ENCODE measurements at places on chromosomes 7 and 10.

- no peak for DNase-seq
These were observed 119.8 kb upstream of the NPVF start for GRCh38 chr7:25348104-25348503.

DNA sequence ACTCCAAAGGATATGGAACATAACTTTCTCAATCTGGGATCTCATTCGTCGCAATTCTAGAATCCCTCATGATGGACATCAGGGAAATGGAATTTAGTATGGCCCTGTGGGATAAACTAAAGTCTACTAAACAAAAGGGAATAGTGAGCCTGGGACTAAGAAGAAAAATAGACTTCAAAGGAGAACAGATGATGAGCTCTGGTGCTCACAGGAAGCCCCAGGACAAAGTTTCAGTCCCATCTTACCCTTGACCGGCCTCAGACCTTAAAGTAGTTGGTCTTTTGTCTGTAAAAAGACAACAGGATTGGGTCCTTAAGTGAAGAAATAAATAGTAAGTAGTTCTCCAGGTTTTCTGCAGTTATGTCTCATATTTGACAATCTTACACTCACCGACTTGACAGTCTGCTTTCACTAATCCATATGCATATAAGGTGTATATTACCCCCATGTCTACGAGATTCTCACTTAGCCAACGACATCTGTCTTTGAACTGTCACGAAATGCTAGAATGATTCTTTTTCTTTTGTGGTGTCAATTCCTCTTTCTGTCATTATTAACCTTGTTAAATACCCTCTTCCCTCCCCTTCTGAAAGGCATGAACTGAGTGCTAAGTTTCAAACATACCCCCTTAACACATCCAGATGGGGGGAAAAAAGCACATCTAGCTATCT, 10.9 kb upstream of the IKZF1 start:
- DNase-seq: no peak

GRCh38 chr10:121698902-121699301, 100.7 kb upstream of the FGFR2 start:
- no peak for DNase-seq

DNA sequence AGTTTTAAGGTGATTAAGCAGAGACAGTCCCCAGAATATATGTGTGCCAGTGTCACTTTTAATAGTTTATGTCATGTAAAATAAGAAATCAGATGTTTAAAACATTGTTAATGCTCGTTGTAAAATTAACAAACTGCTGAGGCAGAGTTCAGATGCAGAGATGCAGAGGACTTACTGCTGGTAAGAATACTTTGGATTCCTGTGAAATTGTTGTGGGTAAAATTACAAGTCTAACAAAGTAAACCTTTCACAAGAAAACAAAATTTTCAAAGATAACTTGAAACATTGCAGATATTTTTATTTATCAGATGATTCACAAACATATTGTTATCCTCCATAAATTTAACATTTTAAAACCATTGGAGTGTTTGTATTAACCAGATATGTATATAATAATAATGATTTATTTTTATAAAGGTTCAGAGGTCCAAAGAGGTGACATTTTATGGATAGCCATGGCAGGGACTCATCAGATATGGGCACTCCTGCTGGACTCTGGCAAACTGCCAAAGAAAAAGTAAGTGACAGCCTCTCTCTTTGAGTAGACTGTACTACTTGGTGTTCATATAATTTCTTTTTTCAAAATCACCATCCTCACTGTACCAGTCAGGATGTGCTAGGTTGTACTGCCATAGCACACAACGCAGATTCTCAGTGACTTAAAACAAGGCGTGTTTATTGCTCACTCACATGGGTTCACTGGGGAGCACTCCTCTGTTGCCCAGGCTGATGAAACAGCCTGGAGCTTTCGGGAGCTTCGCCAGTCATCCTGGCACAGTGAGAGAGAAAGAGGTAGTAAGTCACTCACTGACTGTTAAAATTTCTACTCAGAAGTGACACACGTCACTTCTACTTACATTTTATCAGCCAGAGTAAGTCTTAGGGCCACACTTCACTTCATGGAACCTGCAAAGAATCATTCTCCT, 43.5 kb downstream of the NHLRC2 start:
- no peak for DNase-seq

DNA sequence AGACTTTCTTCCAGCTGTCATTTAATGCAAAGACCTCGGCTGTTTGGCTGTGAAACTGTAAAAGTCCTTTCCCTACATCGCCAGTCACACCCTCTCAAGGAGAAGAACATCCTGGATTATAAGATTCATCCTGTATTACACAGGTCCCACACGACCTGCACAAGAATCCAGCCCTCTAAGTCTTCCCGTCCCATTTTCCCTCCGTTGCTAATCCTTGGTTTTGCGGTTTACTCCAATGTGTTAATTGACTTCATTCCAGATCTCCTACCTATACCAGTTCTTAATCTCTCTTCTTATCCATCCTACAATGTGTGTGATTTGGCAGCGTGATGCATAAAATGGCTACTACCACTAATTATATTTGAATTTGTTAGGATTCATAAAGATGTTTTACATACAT, 110.4 kb downstream of the COL28A1 start:
- DNase-seq: no peak

- peak; percentile 16 for DNase-seq
These were observed 1.7 kb downstream of the ZEB1 start for GRCh38 chr10:31320550-31321211.

GRCh38 chr10:13993169-13993568, 337.6 kb downstream of the FRMD4A start:
- DNase-seq: no peak

All from GM12892 (cell line).